ENCODE measurements at places on chromosomes 7 and 10.

- DNase-seq = no peak
Measured at GRCh38 chr10:133115976-133116375, 28.3 kb downstream of the ADGRA1 start.

DNA sequence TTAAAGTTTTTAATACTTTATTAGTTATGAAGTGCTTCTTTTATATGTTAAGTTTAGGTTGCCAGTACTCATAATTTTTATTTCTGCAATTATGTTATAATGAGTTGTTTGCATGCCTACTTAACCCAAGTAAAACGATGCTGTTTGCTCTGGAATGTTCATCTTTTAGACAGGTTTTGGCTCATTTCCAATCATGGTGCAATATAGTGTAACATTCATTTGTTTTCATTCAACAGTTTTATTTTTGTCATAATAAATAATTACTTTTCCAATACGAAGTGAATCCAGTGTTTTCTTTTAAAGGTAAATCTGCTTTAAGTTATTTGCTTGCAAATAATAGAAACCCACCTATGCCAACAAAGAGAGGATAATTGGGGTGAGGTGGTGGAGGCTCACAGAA lies 22.1 kb downstream of the ARL5B start:
- no peak for DNase-seq

DNA sequence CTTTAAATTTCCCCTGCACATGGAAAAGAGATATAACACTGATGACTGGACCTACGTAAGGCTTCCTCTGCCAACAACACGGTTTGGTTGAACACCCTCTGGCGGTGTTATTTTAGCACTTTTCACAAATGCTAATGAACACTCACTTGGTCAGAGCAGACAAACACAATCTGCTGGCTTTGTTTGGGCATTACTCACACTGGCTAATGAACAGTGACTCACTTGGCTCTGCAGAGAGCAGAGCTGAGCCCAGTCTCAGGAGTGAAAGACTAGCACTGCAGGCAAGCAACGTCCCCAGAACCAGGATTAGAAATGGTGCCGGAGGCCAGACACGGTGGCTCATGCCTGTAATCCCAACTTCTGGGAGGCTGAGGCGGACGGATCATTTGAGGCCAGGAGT lies 430.8 kb downstream of the PLXNA4 start:
- no peak for DNase-seq

- no peak for DNase-seq
Measured at GRCh38 chr7:45977256-45977780, 56.2 kb upstream of the IGFBP3 start.

DNA sequence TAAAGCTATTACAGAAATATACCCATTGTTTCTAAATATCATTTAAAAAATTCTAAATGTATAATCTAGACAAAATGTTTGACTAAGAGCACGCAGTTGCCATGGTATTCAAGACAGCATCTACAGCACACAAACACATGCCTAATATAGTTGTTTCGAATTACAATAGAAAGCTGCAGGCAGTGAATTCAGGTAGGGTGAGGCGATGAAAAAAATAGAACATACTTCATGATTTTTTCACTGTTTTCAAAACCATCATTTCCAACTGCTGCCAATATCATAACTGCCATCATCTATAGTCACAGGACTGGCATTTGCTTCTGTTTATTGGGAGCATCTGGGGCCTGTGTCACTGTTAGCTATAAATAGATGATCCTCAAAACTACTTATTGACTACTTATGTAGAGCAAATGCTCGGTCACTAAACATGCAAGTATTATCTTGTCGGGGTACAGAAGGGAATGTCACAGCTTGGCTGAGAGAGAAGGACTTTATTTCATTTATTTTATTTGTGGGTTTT lies 34.4 kb upstream of the OTUD1 start:
- no peak for DNase-seq

DNA sequence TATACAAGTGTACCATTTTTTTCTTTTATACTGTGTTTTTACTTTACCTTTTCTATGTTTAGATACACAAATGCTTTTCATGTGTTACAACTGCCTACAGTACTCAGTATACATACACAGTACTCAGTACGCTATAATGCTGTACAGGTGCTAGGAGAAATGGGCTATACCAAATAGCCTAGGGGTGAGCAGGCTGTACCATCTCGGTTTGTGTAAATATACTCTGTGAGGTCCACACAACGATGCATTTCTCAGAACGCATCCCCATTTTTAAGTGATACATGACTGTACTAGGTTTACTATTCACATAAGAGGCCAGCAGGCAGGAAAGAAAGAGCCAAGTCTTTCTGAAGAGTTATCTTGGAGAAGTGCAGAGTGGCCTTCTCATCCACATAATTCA lies 426.4 kb upstream of the MTPN start:
- DNase-seq = no peak

GRCh38 chr10:29327746-29328102 lies 38.9 kb downstream of the LYZL1 start:
- DNase-seq = no peak

DNA sequence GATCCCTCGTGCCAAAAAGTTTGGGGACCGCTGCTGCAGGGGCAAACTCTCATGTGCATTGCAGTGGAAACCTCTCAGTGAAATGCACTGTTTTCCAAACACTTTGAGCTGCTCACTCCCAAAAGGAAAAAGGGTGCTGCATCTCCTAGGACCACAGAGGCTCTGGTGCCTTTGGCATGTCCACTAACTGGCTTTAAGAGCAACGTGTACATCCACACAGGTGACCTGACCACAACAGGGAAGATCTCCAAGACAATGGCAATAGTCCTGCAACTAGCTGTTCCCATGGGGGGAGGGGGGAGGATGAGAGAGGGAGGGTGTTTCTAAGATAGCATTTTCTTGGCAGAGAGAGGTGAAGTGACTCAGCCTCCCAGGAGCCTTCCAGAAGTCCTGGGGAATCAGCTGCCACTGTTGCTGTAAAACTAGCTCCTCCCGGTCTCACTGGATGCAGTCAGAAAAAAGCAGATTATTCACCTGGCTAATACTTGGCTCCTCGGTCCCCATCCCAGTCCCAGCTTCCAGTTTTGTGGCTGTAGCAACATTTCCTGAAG lies 181.7 kb downstream of the HECW1 start:
- DNase-seq = no peak

DNA sequence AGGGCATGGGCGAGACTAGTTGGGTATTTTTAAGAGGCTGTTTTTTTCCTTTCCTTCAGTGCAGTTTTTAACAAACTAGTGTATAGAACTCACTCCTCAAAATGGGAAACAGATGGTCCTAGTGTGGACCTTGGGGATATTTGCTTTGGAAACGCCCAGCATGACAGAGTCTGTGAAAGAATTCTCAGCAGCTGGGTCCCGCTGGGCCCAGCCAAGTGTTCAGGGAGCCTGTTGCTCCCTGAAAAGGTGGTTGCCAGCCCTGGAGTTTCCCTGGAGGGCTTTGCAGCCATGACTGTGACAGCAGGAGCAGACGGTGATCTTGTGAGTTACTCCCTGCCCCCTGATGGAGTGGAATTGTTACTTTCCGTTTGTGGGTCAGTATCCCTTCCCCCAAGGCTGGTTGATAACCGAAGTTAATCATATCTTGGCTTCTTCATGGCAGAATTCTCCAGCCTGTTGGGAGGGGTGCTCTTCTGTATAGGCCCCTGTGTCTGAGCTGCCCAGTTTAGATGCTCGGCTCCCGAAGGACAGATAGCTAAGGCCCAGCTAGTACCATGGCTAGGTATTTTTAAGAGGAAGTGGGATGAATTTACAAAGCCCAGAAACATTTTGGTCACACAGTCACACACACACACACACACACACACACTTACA lies 278.6 kb upstream of the HABP2 start:
- DNase-seq = no peak

GRCh38 chr7:47905076-47905920 lies 43.0 kb downstream of the PKD1L1 start:
- no peak for DNase-seq

DNA sequence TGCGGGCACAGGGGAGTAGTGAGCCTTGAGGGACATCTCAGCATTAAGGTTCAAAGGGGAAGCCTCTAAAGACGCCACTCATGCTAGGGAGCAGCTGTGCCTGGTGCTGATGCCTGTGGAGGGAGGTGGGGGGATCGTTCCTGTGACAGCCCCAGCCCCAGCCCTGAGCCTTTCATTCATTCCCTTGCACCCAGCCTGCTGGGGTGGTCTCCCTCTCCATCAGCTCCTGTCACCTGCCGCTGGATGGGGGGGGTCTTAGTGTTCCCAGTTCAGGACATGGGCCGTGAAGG lies 11.6 kb downstream of the ZNF316 start:
- no peak for DNase-seq

DNA sequence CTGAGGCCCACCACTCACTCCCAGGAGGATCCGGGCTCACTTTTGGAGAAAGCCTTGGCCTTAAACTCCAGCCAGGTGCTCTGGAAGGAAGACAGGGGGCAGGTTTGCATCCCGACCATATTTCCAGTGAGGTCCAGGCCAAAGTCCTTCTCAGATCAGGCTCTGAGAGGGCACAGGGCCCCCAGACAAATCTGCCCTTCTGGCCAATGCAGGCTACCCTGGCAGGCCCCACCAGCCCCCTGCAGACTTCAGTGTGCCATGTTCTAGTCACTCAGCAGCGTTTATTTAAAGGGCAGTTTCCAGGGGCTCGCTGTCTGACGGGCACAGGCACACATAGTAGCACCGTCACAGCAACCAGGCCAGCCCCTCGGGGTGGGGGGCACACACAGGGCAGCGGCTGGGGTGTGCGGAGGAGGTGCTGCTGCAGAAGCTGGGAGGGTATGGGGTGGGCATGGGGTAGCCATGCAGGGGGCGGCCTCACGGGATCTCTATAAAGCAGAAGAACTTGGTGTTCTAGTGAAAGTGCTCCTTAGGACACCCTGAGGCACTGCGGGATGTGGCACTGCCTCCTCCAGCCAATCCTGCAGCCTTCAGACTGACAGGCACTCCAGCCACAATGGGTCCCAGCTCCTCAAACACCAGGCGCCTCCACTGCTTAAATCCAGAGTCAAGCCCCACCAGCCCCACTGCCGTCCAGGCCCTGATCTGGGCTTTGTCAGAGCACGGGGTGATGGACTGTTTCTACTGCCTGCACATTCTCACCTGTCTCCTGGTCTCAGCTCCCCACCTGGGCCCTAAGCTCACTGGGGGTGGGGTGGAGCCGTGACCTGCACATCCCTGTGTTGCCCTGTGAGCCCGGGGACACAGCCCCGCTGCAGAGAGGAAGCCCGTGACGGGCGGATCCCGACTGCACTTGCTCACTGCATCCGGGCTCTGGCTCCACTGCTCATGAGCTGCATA lies 9.6 kb upstream of the PYROXD2 start:
- no peak for DNase-seq
